ENCODE measurements at places on chromosomes 4 and X.

DNA sequence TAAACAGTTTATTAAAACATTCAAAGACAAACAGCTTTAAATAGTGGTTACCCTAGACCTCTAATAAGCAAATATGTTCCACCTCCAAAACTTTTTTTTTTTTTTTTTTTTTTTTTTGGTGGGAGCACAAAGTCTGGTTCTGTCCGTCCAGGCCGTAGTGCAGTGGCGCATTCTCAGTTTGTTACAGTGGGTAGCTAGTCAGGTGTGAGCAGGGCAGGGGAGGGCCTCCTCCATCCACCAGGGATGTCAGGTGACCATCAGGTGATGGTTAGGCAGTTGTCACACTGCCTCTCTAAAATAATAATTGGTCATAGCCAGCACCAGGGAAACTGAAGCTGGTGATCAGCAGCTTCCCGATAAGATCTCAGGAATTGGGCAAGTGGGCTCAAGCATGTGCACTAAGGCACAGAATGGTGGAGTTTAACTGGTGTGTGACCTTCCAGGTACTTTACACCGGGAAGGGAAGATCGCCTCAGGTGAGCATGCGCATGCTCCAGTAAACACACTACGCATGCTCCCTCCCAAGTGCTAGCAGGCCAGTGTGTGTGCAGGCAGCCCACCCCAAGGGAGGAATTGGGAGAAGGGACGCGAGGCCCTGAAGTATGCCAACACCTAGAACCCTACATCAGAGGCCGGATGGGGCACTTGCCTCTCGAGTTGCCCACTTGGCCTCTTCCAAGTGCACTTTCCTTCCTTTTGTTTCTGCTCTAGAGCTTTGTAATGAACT lies 27.2 kb downstream of the TNIP2 start:
- DNase-seq, result no peak

GRCh38 chrX:72117636-72118210 lies 14.0 kb downstream of the RTL5 start:
- no peak for DNase-seq

DNA sequence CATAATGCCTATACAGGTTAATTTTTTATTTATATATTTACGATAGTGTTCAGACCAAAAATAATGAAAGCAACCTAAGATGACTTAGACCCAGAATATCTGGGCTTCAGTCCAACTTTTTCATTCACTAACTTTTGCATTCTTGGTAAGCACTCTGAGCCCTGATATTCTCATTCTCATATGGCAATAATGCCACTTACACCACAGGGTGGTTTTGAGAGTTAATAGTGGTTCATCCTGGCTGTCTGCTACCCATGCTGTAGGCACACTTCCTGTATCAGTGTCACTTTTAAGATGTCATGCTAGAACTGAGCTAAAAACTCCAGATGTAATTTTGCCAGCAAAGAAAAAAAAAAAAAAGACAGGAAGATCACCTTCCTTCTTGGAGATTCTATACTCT lies 508.7 kb upstream of the FMR1 start:
- DNase-seq, result no peak

GRCh38 chr4:147599769-147600168 lies 17.4 kb upstream of the TMEM184C start:
- no peak for DNase-seq

- DNase-seq, result no peak
Observed at GRCh38 chr4:65083076-65083475, 587.2 kb downstream of the EPHA5 start.

DNA sequence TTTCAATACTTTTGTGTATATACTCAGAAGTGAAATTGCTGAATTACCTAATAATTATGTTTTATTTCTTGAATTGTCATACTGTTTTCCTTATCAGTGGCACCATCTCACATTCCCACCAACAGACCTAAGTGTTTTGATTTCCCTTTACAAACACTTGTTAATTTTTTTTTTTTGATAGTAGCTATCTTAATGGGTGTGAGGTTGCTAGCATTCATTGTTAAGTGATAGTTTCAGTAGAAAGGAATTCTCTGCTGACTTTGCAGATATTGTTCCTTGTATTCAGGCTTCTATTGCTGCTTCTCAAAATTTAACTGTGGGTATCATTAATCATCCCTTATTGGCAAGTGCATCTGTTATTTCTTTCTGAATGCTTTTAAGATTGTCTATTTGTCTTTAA lies 927.5 kb upstream of the SLIT2 start:
- no peak for DNase-seq

Measured in T47D (cell line).